Muscle of back (tissue), 13 donors: ENCODE measurements at places on chromosomes 4 and X.

GRCh38 chr4:17647927-17648326, 33.5 kb downstream of the MED28 start:
- DNase-seq: no peak

GRCh38 chr4:150961566-150961965, 53.5 kb downstream of the LRBA start:
- no peak for DNase-seq

DNA sequence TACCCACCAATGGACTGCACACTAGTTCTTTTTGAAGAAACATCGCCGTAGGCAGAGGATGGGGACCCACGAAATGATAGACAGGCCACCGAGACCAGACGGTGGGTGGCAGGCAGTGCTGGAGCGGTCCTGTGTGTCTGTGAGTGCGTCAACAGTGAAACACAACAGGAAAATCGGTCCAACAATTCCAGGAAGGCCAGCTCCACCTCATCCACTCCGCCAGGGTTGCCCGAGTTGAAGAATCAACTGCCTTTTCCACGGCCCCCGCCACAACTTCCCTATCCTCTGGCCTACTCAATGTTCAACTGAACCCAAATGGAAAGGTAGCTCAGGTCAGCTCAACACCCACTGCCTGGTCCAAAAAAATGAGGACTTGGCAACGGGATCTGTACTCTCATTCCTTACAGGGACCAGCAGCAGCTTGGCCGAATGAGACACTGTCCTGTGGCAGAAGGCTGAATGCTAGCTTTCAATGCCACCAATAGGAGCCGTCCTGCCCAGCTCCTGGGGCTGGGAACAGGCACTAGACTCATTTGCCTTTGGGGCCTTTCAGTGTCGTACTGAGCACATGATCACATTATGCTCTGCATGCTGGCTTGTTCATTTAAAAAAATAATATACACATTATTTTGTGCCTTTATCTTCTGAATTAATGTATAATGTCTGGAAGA, 43.5 kb downstream of the MID1 start:
- no peak for DNase-seq

DNA sequence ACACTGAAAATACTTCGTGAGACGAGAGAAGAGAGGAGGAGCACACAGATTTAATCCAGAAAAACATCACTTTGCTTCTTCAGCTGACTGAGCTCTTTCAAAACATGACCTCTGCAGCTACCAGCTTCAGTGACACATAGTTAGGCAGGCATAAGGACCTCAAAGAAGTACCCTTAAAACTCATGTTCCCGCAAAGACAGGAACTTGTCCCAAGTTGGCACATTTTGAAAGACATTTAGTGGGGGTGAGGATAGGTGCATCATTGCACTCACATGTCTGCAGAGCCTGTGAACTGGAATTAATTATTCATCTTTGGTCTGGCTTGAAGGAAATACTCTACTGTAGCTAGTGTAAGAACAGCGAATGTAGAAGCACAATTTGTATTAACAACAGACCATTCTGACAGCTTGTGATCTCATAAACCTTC, 221.8 kb downstream of the MGST2 start:
- DNase-seq: no peak
